H9 (cell line): ENCODE measurements at places on chromosomes 12 and 14.

DNA sequence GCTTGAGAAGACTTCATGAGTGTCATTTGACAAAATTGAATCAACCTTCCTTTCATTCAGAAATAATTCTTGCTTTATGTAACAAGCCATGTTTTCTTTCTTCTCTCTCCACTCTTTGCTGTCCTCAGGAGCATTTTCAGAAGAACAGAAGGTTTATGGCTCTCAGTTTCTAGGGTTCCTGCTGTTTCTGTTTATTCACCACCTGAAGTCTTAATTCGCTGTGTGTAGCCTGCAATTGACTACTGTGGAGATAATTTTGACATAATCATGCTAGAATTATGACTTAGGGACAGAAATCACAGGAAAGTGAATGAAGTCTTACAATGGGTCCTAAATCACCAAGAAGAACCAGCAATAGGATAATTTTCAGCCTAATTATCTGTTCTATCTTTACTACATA is 7.2 kb upstream of the PLEKHG7 start:
- no peak for DNase-seq

- DNase-seq: no peak
Measured at GRCh38 chr12:3145546-3146310, 68.5 kb downstream of the TSPAN9 start.

GRCh38 chr14:101562659-101563351 is 1.5 kb downstream of the DIO3 start:
- DNase-seq: no peak

DNA sequence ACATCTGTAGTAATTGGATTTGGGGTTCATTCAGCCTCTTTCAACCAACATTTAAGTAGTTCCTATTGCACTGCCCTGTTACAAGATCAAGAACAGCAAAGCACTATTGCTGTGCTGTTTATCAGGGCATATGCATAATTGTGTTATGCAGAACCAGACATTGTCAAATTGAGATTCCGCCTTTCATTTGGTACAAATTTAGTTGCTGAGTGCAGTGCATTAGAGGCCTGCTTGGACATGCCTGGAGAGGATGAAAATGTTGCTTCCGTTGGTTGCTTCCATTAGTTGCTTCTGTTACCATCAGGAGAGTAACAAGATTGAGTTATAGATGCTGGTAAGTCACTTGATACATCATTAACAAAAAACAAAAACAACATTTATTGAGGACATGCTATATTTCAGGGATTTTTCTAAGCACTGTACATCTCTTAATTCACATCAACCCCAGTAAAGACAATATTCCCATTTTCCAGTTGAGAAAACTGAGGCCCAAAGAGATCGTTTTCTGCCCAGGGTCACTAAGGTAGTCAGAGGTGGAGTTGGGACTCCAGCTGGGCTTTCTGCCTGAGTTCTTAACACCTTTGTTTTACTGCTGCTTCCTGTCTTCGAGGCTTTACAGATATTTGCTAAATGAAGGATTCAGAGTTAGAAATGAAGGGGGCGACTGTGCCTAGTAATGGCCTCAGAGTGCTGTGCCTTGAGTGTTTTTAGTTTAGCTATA is 79.3 kb downstream of the PPP2R5C start:
- DNase-seq: no peak

- no peak for DNase-seq
Measured at GRCh38 chr12:86331012-86331411, 74.8 kb upstream of the MGAT4C start.

DNA sequence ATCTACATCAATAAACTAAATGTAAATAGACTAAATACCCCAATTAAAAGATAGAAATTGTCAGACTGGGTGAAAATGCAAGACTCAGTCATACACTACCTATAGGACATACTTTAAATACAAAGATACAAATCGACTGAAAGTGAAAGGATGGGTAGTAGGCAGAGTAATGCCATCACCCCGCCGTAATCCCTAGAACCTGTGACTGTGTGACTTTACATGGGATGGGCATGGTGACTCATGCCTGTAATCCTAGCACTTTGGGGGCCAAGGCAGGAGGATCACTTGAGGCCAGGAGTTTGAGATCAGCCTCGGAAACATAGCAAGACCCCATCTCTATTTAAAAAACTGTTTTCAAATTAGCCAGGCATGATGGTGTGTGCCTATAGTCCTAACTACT is 2.6 kb upstream of the EVL start:
- no peak for DNase-seq

GRCh38 chr12:102885043-102885932 is 31.8 kb downstream of the PAH start:
- no peak for DNase-seq

- DNase-seq: no peak
Measured at GRCh38 chr14:90560991-90561390, 164.2 kb downstream of the CALM1 start.

- DNase-seq: no peak
Measured at GRCh38 chr12:26918321-26919215, 19.2 kb downstream of the INTS13 start.

DNA sequence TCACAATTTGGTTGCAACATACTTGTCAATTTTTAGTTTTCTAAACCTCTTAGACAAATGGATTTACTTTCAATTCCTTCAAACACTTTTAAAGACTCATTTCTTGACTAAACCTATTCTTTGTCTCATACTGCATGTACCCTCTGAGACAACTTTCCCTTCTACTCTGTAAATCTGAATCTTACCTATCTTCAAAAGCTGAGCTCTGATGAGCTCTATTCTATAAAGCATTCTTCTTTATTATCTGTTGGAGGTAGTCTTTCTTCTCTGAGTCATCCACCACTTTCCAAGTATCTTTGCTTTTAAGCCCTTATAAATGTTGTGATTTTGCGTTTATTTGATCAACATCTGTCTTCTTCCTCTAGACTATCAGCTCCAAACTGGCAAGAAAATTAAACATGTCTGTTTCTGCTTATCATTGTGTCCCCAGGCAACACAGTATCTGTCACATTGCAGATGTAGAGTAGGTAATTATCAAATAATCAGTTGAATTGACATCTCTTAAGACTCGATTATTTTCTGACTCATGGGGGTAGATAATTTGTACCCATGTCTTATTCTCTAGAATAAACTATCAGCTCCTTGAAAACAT is 265.6 kb upstream of the FAR2 start:
- no peak for DNase-seq

- DNase-seq: no peak
Measured at GRCh38 chr12:5507401-5507935, 75.6 kb downstream of the NTF3 start.

DNA sequence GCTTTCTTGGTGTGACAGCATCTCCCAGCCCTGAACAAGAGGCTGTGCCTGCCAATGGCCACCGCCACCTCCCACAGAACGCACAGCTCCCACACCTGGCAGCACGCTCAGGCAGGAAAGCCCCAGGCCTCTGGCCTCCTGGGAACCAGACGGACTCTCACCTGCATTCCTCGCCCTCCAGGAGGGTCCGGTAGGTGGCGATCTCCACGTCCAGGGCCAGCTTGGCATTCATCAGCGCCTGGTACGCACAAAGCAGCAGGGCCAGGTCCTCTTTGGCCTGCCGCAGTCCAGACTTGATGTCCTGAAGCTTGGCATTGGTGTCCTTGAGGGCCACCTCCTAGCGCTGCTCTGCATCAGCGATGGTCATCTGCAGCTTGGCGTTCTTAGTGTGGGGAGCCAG is 12.1 kb upstream of the KRT77 start:
- peak; percentile 88 for DNase-seq

GRCh38 chr12:56158926-56159461 is 835 bp downstream of the MYL6 start:
- peak; percentile 86 for DNase-seq

DNA sequence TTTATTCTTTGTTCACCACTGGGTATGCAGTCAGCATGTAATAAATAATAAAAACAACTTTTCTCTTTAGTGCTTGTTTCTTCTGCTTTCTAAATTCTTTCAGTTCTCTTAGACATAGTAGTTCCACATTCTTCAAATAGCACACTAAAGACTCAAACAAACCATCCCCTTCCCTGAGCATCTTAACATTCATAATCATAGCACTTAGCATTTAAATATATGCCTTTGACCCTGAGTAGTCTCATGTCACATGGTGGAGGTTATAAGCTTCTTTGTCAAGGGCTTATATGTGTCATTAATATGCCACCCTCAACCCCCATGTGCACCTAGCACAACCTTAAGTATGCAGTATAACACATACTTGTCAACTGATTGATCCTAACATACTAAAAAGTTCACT is 212.7 kb downstream of the PHLDA1 start:
- DNase-seq: no peak

- no peak for DNase-seq
Measured at GRCh38 chr12:112768278-112768677, 23.3 kb upstream of the RPH3A start.

- DNase-seq: no peak
Measured at GRCh38 chr12:25382311-25383106, 131.8 kb upstream of the KRAS start.

GRCh38 chr12:110135806-110136205 is 11.6 kb downstream of the IFT81 start:
- DNase-seq: no peak

DNA sequence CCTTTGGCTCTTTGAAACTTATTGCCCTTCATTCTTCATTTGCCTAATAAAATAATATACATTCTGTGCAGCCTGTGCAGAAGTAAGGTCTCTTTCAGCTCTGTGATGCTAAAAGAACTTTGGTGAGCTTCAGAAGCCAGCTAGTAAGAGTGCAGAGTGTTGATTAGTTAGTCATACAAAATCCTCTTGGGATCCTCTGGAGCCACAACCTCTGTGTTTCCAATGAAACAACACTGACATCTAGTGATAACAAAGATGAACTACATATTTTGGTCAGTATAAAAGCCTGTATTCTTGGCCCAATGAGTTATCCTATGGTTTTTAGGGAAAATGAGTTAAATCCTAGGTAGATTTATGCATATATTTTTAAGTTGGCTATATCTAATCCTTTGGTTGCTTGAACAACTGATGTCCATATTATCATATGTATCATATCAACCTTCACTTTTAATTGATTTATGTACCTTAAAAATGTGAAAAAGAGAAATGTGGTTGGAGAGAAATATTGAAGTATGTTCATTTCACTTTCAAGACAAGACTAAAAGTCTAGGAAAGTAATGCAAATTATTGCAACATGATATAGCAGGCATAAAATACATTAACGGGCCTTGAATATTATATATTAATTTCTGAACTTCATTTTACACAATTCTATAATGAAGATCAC is 158.4 kb downstream of the KLHL28 start:
- no peak for DNase-seq

- DNase-seq: no peak
Measured at GRCh38 chr12:19434538-19434937, 4.8 kb upstream of the AEBP2 start.

DNA sequence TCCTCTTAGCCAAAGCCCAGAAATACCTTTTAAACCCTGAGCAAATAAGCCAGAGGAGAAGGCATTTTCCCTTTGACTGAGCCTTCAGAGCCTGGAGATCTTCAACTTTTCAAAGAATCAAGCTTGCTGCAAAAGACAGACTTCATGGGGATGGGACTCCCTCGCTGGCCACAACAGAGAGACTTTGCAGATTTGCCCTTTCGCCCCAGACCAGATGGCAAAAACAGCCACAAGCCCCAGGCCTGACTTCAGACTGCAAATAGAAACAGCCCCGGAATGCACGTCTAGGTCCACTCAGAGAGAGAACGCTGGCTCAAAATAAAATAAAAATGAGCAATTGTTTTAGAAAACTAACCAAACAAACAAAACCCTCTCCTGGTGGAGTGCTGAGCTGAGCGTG is 114.6 kb upstream of the MED13L start:
- DNase-seq: no peak

GRCh38 chr14:104148433-104149277 is 10.3 kb downstream of the KIF26A start:
- no peak for DNase-seq

DNA sequence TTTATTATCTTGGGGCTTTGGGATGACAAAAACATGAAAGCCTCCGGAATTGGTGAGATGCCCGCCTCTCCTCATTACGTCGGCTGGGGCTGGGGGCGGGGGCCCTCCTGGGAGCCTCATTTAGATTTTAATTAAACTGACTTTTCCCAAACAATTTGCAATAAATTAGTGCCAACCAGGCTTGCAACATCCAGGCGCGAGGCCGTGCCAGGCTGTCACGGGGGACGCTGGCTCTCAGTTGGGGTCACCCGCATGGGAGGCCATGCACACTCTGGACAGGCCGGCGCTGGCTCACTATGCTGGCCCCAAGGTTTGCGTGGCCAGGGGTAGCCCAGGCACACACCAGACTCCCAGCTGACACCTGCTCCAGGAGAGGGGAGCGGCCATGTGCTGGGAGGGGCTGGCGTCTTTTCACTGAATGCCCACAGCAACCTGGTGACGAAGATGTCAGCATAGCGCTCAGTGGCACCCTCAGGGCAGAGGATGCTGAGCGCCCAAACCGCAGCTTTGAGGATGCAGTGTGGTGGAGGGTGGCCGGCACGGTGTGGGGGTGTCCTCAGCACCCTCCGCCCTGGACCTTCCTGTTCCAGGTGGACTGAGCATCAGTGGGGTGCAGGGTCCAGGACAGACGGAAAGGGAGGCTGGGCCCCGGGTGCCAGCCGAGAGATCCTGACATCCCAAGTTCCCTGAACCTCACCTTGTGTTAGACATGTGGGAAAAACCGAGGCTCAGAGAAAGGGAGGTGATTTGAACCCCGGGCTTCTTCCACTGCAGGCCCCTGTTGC is 190.8 kb upstream of the C14orf180 start:
- peak; percentile 14 for DNase-seq

GRCh38 chr12:132321321-132322118 is 7.9 kb downstream of the GALNT9 start:
- DNase-seq: no peak

DNA sequence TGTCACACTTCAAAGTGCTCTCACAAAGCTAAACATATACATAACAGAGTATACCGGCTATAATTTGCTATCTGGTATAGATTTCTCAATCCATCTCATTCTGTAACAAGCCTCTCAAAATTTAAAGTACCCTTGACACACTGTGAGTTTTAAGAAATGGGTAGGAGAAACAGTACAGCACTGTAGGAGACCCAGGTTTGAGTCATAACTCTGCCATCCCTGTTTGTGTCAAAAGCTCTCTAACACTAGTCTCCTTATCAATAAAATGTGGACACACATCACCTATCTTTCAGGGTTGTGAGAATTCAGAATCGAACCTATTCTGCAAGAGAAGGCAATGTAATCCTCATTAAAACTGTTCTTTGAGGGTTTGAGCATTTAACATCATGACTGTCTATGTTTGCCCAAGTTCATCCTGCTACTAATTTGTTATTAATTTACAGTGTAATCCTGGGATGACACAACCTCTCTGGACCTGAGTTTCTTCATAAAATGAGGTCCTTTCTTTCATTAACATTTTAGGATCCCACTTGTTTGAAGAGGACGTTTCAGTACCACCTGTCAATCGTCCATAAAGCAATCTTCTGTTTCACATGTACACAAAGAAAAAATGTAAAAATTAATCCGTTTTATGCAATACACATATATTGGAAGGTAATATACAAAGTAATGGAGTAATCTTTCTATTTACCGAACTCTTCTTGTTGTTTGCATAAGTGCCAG is 12.1 kb downstream of the SPTSSA start:
- no peak for DNase-seq

DNA sequence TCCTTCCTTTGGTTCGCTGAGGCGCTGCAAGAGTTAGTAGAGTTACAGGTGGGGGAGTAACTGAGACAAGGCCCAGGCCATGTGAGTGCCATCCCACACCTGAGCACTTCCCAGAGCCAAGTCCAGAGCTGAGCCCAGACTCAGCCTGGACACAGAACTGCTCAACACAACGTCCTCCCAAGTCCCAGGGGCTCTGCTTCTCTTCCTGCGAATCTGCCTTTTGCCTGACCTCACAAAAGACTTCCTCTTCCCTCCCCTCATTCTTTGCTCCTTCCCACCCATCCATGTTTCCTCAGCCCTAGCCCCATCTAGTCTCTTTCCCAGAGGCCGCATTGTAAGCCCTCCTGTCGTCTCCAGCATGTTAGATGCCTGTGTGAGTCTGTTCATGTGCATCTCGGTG is 16.6 kb upstream of the MCRS1 start:
- DNase-seq: no peak
